ENCODE measurements at places on chromosomes 7 and 10.

- peak; percentile 94 for DNase-seq
These were observed 26.1 kb downstream of the PLAC9 start for GRCh38 chr10:80158598-80159127.

- DNase-seq, result no peak
These were observed 126.6 kb upstream of the BET1 start for GRCh38 chr7:94130716-94131115.

GRCh38 chr10:13352519-13352918, 4.4 kb upstream of the SEPHS1 start:
- no peak for DNase-seq

DNA sequence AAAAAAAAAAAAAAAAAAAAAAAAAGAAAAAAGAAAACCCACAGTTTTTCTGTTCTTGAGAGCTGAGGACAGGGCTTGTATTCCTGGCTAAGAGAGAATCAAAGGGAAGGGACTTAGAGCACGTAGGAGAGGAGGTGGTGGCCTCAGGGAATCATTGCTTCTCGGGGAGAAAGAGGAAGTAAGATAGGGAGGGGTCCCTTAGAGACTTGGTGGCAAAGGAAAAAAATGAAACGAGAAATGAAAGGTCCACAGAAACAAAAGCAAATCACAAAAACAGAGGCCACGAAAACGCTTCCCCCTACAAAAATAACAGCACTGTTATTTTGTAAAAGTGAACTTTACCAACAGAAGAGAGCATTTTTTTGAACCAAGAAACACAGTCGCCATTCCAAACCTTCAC, 323.1 kb upstream of the GALNT17 start:
- no peak for DNase-seq

GRCh38 chr7:154259396-154259795, 207.2 kb downstream of the DPP6 start:
- DNase-seq, result no peak

- no peak for DNase-seq
These were observed 365.3 kb upstream of the IGFBP3 start for GRCh38 chr7:46286356-46286755.

DNA sequence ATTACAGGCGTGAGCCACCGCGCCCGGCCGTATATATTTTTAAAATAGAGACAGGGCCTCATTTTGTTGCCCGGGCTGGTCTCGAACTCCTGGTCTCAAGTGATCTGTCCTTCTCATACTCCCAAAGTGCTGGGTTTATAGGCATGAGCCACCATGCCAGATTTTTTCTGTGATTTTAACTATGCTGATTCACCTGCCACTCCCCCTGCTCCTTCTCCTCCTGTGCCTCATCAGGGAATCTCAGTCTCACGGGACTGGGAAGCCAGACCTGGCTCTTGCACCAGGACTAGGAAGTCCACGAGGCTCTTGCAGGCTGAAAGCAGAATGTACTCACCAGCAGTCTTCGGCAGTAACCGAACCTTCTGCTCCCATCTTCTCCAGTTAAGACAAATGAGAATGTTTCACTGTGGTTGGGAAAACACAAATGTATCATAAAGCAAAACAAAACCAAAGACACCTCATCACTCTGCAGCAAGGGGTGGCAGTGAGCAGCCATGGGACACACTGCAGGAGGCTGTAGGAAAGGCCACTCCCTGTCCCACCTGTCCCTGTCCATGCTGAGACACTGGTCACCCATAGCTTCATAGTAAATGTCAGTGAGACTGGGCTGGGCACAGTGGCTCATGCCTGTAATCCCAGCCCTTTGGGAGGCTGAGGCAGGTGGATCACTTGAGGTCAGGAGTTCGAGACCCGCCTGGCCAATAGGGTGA, 78.7 kb upstream of the MKRN1 start:
- DNase-seq, result no peak

GRCh38 chr7:72023926-72024325, 388.2 kb downstream of the CALN1 start:
- peak; percentile 41 for DNase-seq

DNA sequence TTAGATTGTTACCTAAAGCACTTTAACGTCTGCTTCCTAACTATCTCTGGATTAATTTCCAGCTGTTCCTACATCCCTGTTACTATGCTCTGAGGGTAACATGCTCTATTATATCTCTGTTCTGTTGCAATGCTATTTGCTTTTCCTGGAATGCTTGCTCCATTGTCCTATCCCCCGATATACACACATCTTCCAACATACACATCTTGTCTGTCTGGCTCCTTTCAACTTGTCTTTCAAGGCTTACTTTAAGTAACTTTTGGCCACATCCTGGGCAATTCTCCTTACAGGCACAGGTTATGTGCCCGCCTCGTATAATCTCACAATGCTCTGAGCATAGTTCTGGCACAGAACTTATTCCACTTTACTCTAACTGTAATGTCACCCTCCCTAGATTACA, 96.2 kb downstream of the CDK6 start:
- DNase-seq, result no peak

DNA sequence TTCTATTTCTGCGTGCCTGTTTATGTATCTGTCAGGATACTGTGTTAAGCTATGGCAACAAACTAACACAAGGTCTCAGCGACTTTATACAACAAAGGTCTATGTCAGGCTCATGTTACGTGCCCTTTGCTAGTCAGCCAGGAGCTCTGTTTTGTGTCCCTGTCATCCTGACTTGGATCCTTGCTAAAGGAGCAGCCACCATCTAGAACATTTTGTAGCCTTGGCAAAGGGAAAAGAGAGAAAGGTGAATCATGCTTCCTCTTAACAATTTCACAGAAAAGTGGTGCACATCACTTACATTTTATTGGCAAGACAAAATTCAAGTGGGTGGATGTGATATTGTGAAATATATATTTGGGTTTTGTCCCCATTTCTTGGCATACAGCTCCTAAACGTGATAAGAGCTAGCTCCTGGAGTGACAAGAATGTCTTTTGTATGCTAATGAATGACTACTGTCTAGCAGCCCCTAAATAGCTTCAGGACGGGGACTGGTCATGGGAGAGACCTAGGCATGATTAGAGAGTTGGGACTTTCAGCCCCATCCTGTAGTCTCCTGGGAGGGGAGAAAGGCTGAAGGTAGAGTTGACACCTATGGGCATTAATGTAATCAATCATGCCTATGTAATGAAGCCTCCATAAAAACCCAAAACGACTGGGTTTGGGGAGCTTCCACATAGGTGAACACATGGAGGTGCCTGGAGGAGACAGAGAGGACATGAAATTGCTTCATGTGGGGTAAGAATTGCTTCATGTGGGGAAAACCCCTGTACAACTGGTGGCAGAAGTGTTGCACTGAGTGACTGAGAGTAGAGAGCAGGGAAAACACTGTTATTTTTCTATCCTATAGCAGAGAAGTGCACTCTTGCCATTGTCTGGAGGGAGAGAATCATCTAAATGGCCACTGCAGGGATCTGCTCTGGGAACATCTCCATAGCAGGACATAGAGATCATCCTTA, 33.0 kb downstream of the MRPL32 start:
- no peak for DNase-seq

GRCh38 chr10:24526085-24526649, 197.5 kb downstream of the ARHGAP21 start:
- no peak for DNase-seq

- DNase-seq, result no peak
These were observed 258.4 kb upstream of the FZD1 start for GRCh38 chr7:91005841-91006240.

DNA sequence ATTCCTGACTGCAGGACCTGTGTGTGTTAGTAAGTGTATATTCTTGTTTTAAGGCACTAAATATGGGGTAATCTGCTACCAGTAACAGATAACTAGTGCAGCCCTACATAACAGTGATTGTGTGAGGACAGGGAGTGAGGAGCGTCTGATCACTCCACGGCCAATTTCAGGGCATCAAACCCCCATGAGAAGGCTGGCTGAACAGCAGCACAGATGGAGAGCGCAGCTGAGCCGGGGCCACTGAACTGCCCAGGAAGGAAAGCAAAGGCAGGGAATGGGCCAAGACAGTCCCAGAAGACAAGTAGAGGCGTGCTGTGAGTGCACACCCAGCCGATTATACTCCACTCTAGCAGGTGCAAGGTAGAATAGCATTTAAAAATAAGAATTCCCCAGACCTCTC, 157.1 kb upstream of the CHST15 start:
- no peak for DNase-seq

- DNase-seq, result no peak
These were observed 154.9 kb upstream of the ITGB1 start for GRCh38 chr10:33112831-33113455.

- DNase-seq, result no peak
These were observed 802.3 kb upstream of the SORCS1 start for GRCh38 chr10:107966826-107967225.

DNA sequence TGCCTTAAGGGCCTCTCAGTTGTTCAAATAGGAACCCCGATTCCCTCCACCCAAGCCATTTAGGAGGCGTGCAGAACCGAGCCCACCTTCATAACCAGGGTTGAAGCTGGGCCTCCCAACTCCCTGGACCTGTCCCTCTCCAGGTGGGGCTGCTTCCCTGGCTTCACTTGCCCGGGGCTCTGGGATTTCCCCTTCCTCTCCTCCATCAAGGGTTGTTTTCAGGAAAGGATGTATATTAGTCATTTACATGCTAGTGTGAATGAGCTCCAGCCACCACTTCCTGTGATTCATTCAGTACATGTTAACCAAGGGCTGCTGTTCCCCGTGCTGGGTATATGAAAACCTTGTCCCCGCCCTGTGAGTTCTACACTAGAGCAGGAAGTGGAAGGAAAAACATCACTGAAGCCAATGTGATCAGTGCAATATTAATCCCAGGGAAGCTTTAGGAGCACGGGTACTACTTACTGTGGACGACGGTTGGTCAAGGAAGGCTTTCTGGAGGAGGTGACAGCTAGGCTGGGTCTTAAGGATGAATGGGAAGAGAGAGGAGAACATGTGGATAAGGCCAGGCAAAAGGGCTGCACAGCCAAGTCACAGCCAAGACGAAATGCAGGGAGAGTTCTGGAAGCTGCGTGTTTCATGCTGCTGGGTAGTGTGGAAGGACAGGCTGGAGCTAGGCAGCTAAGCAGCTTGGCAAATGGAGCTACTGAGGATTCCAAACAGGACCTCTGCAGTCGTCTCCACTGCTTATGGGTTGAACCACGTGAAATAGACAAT, 150.1 kb upstream of the SHH start:
- no peak for DNase-seq

- no peak for DNase-seq
These were observed 206.7 kb upstream of the IGFBP3 start for GRCh38 chr7:46127814-46128213.

- DNase-seq, result no peak
These were observed 235.2 kb downstream of the ZMYND11 start for GRCh38 chr10:370449-370825.

DNA sequence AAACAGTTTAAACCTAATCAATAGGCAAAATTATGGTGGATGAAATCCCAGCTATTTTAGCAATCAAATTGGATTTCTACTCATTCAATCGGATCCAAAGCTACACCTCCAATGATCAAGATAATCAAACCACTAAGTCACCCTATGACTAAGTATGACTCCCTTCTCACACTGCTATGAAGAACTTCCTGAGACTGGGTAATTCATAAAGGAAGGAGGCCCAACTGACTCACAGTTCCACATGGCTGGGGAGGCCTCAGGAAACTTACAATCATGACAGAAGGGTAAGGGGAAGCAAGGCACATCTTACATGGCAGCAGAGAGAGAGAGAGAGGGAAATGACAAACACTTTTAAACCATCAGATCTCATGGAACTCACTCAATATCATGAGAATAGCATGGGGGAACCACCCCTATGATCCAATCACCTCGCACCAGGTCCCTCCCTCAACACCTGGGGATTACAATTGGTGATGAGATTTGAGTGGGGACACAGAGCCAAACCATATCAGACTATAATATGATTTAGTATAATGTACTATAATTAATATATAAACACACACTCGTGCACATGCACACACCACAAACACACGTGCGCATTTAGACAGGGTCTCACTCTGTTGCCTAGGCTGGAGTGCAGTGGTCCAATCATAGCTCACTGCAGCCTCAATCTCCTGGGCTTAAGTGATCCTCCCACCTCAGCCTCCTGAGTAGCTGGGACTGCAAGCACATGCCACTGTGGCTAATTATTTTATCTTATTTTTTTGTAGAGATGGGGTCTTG, 213.6 kb upstream of the FOXK1 start:
- no peak for DNase-seq

- DNase-seq, result no peak
These were observed 13.4 kb downstream of the IMPDH1 start for GRCh38 chr7:128396357-128396756.

GRCh38 chr10:49111320-49111698, 4.0 kb downstream of the VSTM4 start:
- no peak for DNase-seq

DNA sequence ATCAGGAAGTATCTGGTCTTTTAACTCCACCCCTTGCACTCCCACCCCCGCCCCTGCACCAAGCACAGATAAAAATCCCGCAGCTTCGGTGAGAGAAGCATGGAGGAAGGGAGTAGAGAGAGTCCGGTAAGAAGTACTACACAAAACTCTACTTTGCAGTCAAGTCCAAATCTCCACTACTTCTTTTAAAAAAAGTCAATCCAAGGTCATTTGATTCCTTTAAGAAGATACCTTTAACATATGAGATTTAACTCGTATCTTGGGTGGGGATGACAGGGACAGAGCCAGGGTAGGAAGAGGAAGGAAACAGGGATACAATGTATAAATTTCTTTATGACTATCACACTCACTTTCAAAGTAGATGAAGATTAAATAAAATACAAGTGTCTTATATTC, 132.1 kb downstream of the NRBF2 start:
- DNase-seq, result peak; percentile 73

GRCh38 chr10:78542521-78542920, 508.9 kb downstream of the RPS24 start:
- no peak for DNase-seq

- no peak for DNase-seq
These were observed 128.3 kb downstream of the AMPH start for GRCh38 chr7:38502848-38503247.

DNA sequence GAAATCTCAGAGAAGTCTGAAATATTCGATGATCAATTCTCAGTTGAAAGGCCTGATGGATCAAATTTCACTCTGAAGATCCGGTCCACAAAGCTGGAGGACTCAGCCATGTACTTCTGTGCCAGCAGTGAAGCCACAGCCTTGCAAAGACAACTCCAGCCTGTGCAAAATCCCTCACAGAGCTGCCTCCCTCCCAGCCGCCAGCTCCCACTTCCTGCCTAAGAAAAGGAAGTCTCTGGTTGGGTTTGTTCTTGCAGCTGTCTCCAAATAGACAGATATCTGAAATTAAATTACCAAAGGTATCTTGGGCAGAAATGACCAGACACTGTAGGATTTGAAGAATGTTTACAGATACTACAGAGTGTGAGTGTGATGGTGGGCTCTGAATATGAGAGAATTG, 43.4 kb upstream of the PRSS58 start:
- peak; percentile 48 for DNase-seq

DNA sequence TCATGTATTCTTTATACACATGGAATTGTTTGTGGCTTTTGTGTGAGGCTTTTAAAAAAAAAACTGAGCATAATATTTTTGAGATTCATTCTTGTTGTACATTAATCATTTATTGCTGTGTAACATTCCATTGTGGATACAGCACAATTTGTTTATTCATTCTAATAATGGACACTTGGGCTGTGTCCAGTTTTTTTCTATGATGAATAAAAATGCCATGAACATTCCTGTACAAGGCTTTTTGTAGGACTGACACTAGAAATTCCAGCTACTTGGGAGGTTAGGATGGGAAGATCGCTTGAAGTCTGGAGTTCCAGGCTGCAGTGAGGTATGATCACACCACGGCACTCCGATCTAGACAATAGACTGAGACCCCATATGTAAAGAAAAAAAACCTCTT, 254.3 kb upstream of the CACNA2D1 start:
- DNase-seq, result no peak

- no peak for DNase-seq
These were observed 447.3 kb downstream of the KCNMA1 start for GRCh38 chr10:77190291-77190690.

GRCh38 chr10:27088119-27089044, 11.9 kb downstream of the ANKRD26 start:
- DNase-seq, result no peak
